ENCODE measurements at places on chromosomes 12 and 14.
A peak's percentile ranks its signal among the peaks of the same experiment; 100 is the strongest.

DNA sequence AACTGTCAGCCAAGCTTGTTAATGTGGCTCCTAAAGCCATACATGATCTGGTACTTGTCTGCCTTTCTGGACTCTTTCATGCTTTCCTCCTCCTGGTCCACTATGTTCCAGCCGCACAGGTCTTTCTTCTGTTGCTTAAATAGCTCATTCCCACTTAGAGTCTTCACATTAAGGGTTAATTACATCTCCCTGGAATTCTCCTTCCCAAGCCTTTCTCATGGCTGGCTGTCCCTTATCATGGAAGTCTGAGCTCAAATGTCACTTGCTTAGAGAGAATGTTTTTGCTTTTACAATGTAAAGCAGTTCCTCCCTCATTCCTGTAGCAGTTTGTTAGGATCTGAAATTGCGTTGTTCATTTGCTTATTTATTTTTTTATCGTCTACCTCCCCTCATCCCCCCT lies 199.6 kb downstream of the TRHDE start:
- no peak for DNase-seq

- no peak for DNase-seq
Observed at GRCh38 chr12:18658829-18659228, 79.0 kb downstream of the PLCZ1 start.

- DNase-seq, result no peak
Observed at GRCh38 chr12:64522316-64522715, 70.4 kb downstream of the TBK1 start.

- no peak for DNase-seq
Observed at GRCh38 chr12:31035226-31035625, 38.4 kb upstream of the DDX11 start.

GRCh38 chr12:9273276-9273675 lies 65.1 kb upstream of the PZP start:
- no peak for DNase-seq

GRCh38 chr14:102314242-102315011 lies 5.1 kb upstream of the ZNF839 start:
- peak; percentile 95 for DNase-seq

DNA sequence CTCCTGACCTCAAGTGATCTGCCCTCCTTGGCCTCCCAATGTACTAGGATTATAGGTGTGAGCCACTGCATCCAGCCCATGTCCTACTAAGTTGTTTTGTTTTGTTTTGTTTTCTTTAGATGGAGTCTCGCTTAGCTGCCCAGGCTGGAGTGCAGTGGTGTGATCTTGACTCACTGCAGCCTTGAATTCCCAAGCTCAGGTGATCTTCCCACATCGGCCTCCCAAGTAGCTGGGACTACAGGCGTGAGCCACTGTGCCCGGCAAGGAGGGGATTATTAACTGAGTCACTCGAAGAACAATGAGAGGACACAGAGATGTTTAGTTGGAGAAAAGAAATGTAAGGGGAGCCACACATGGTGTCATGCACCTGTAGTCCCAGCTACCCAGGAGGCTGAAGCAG lies 18.0 kb upstream of the ERBB3 start:
- DNase-seq, result no peak

- no peak for DNase-seq
Observed at GRCh38 chr12:40153432-40153831, 47.6 kb upstream of the SLC2A13 start.

DNA sequence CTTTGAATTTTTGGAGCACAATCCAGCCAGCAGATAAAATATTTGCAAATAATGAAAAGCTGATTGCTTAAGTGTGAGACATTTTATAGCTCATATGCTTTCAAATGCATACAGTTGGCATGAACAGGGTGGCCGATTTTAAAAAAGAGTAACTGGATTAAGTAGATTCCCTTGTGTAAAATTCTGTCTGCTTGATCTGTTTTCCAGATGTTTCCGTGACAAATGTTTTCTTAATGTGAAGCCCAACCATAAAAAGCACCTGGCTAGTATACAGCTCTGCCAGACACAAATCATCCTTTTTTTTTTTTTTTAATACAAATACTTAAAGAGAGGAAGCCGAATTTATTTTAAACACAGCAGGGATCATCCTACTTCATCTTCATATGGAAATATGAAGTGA lies 440.7 kb downstream of the CCER1 start:
- DNase-seq, result no peak

GRCh38 chr14:102927346-102927877 lies 4.9 kb downstream of the AMN start:
- no peak for DNase-seq

GRCh38 chr14:51498411-51499227 lies 153.1 kb upstream of the FRMD6 start:
- no peak for DNase-seq

- no peak for DNase-seq
Observed at GRCh38 chr12:132067182-132067581, 76.9 kb downstream of the DDX51 start.

- DNase-seq, result no peak
Observed at GRCh38 chr12:54404061-54405004, 14.7 kb downstream of the ITGA5 start.

DNA sequence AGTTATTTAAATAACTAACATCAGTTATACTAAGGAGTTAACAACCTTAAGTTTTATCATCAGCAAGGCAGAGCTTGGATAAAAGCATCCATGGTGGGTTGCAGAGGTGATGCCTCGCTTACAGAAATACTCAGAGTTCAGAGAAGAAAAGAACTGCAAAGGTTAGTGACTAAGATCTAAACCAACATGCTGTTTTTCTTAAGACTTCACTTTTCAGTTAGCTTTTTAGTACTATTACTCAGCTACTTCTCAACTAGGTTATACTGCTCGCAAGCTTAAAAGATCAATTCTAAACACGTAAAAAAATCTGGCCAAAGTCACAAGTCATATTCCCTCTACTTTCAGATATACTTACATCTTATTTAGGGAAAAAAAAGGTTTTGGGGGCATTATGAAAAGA lies 2.8 kb downstream of the PPP1CC start:
- no peak for DNase-seq

- DNase-seq, result no peak
Observed at GRCh38 chr12:94023879-94024278, 124.5 kb upstream of the PLXNC1 start.

- DNase-seq, result peak; percentile 83
Observed at GRCh38 chr12:24561882-24562770, 386.8 kb downstream of the BCAT1 start.

DNA sequence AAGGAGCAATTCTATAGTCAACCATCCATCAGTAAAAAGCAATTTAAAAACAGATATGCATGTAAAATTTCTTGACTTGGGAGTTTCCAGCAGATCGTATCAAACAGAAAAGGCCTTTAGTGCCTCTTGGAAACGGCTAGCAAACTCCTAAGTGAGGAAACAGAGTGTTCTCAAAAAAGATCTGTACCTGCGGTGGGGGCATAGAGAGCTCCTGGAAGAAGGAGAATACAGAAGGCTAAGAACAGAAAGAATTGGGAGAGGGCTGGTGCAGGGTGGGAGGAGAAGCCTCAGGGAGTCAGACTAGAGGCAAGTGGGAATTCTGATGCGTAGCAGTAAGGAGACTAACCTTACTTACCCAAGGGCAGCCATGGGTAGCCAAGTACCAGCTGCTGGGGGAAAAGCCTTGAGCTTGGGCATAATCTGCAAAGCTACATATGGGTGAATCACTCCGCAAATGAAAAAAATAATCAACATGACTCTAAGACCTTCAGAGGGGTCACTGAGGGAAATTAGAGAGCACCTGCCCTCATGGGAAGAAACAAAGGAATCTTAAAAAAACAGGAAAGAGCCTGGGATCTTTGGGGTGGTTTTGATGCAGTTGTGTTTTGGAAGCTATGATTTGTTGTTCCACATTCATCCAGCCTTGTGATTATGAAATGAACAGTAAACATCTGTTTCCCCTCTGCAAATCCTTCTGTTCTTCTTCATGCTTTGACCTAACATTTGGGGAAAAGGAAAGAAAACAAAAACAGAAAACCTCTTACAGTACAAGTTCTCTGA lies 10.4 kb downstream of the RHOJ start:
- DNase-seq, result no peak

- no peak for DNase-seq
Observed at GRCh38 chr12:15428632-15429031, 106.3 kb downstream of the PTPRO start.

GRCh38 chr14:59013672-59014298 lies 174.7 kb upstream of the DAAM1 start:
- no peak for DNase-seq

- DNase-seq, result no peak
Observed at GRCh38 chr12:115752156-115752555, 525.3 kb downstream of the MED13L start.
